ENCODE measurements at places on chromosomes 3 and 15.

DNA sequence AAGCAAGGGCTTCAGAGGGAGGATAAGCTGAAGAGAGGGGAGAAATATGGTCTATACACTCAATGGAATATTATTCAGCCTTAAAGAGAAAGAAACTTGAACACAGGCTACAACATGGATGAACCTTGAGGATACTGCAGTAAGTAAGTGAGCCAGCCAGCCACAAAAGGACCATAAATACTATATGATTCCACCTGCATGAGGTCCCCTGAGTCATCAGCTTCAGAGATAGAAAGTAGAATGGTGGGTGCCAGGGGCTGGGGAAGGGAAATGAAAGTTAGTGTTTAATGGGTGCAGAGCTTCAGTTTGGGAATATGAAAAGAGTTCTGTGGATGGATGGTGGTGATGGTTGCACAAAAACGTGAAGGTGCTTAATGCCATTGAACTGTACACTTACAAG is 68.4 kb upstream of the SEC13 start:
- no peak for DNase-seq

DNA sequence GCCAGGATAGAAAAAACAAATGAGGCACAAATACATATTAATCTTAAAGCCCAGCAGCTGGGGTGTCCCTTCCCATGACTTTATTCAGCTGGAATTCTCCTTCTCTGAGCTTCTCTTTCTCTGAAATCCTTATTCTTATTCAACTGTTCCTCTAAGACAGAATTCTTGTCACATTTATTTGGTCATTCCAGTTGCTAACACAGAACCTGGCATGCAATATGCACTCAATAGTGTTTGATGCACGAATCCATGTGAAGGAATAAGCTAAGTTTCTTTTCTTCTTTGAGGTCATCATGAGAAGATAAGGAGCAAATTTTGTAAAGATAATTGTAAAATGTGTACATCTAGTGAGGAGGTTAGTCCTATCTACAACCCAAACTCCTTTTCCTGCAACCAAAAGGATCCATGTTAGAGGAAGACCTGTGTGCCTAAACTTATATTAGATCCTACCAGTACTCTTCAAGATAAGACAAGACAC is 154.2 kb upstream of the KCNMB2 start:
- no peak for DNase-seq

DNA sequence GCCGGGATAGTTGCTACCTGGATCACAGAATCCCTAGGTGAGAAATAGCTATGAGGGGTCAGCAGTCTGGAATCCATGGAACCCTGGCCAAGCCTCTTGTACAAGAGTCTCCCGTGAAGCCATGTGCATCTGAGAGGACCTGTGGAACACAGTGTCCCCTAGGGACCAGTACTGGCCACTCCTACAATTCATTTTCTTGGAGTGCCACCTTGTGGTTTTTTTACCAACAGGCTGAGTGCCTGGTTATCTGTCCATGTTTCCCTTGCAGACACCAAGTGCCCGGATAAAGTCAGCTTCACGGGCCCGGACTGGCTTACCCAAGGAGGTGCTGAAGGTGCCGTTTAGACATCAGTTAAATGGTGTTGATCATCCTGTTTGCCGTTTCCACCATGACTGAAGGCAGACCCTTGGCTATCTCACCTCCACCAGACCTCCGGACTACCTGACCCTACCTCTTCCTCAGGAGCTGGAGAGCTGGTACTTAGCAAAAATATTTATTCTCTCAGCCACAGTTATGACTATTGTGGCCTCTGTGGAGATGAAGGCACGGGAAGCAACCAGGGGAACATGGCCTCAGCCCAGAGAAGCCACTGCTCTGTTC is 93.9 kb downstream of the RBPMS2 start:
- DNase-seq, result peak; percentile 85

DNA sequence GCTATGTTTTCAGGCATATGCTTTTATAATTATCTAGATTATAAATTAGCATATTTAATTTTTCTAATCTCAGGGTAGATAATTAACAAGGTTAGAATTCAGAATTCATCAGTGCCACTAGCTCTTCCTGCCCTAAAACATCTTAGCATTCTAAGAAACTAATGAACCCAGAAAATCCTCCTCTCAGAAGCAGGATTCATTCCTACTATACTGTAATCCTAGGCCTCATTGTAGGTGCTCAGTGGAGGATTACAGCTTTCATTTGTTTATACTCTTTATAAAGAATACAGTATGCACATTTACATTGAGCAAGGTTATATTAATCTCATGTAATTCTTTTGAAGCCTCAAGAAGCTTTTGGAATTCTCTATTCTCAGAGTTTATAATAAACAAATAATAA is 20.9 kb downstream of the ACAD11 start:
- no peak for DNase-seq

Data from hematopoietic multipotent progenitor cell treated with erythropoietin and hydrocortisone succinate and interleukin-3 and kit ligand, for 6 days (in vitro differentiated cells).